ENCODE measurements at places on chromosomes 16 and 17.

DNA sequence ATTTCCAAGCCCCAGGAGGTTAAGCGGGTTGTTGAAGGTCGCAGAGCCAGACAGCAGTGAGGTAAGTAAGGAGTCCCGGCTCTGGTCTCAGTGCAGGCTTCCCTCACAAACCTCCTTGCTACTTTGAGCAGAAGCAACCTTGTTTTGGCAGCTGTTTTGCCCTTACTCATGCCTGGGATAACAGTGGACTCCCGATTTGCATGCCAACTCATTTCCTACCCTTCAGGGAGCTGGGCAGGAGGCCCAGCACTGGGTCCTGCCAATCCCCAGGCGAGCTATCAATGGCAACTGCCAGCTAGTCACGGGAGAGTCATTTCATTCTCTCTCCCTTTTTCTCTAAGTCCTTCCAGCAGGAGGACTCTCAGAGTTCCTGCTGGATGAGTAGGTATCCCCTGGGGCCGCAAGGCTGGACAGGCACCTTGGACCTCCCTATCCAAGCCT, 72.0 kb upstream of the KSR1 start:
- peak; percentile 46 for DNase-seq

DNA sequence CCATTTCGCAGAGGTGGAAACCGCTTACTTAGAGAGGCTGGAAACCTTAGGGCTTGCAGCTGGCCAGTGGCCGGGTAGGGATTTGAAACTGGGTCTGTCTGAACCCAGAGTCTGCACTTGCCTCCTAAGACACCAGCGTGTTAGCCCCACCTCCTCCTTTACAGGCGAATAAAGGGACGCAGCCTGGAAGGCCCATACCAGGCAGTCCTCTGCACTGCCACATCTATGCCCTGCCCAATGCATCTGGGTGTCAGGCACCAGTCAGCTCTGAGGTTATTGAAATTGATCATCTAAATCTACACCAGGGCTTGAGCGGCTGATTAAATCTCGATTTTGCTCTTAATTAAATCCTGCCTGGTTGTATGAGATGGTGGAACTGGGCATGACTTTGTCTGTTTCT, 19.9 kb upstream of the NAGS start:
- no peak for DNase-seq

DNA sequence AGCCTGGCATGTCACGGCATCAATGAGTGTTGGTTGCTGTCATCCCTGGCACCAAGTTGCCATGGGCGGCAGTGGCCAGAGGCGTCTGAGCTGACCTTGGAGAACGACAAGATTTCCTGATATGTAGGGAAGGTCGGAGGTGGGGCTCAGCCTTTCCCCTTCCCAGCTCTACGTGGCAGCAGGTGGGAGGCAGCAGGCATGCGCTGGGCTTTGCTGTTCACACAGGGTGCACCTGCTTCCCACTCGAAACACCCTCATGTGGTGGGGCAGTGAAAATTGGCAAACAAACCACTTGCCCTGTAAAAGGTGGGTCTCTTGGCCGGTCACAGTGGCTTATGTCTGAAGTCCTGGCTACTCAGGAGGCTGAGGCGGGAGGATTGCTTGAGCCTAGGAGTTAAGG, 12.3 kb upstream of the TFAP4 start:
- no peak for DNase-seq

DNA sequence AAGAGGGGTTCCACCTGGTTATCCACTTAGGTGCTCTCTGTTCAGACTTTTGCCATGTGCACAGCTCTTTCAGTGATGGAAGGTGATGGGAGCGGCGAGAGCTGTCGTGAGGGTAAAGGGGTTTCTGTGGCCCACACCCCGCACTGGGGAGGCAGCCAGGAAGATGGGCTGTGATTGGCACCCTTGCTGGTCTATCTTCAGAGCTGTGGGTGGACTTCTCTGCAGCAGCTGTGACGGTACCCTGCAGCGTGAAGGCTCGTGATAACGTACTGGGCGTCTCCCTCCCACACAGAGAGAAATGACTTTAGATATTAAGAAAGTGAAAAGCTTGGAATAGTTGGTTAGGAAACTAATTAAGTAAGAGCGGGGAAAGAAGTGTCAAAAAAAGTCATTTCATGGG, 45.8 kb downstream of the MPRIP start:
- DNase-seq, result no peak

DNA sequence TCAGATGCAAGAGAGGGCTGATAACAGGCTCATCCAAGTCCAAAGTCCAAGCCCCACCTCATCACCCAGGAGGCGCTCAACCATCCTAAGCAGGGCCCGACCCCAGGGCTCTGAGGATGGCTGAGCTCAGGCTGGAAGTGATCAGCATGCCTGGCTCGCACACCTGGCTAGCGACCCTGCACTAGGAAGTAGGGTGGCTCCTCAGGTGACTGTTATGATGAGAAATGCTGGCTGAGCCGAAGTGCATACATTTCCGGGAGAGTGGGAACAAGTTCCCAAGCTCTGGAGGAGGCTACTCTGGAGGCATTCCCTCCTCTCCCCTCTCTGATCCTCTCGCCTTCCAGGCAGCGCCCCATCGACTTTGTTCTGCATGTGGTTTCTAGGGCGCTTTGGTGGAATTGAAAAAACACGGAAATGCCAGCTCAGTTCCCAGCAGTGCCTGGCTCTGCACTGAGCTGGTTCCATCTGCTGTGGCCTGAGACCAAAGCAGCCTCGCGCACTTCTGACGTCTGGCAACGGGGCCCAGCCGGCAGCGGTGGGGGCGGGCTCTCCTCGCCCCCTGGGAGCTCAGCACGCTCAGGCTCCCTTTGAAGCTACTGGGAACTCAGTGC, 130.3 kb downstream of the IRF8 start:
- DNase-seq, result no peak

DNA sequence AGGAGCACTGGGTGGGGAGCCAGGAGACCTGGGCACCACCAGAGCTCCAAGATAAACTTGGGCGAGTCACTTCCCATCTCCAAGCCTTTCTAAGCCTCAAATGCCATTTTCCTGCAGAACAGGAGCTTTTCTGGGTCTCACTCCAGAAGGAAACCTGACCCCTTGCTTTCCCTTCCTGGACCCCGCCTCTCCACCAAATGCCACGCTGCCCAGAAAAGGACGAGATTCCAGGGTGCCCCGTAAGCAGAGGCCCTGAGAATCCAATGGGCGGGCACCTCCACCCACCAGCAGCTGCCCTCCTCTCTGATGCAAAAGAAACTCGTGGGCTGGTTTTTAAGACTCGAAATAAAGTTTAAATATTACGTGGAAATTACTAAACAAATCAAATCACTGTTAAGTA, 31.3 kb downstream of the ZNF423 start:
- no peak for DNase-seq

GRCh38 chr17:27804113-27804512, 3.8 kb upstream of the NOS2 start:
- no peak for DNase-seq

DNA sequence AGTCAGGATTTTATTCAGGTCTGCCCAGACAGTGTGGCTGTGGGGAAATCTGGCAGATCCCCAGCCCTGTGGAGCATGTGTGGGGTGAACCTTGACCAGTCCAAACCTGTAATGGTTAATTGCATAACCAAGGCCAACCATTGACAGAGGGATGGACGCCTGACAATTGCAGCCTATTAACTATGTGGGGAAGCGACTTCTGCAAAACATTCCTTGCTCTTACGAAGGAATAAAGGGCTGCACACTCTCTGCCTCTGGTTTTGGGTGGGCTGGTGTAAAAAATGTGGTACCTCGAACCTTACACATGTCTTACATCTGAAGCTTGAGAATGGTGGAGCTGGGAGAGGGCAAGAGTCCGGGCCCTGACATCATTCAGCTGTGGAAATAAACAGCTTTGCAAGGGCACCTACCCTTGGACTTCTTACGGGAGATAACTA, 35.8 kb downstream of the MAF start:
- DNase-seq, result no peak

GRCh38 chr17:58192612-58193011, at the start of gene EPX:
TSS of gene EPX (plus strand) at chr17:58192726. CDS start at chr17:58192847, 121 bp downstream.
- no peak for DNase-seq

DNA sequence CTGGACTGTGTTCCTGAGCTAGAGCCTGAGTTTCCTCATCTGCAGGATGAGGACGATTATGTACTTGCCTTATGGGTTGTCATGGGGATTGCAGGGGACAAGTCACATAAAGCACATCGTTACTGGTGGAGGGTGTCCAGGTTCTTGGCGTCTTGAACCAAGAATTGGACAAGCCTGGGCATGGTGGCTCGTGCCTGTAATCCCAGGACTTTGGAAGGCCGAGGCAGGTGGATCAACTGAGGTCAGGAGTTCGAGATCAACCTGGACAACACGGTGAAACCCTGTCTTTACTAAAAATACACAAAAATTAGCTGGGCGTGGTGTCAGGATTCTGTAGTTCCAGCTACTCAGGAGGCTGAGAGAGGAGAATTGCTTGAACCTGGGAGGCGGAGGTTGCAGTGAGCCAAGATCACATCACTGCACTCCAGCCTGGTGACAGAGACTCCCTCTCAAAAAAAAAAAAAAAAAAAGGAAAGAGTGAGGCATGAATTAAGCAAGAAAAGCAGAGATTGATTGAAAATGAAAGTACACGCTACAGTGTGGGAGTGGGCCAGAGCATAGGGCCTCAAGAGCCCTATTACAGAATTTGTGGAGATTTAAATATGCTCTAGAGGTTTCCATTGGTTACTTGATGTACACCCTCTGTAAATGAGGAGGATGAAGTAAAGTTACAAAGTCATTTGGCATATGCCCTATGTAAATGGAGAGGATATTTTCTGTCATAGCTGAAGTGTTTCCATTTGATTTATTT, 30.7 kb downstream of the ADGRG5 start:
- DNase-seq, result no peak

DNA sequence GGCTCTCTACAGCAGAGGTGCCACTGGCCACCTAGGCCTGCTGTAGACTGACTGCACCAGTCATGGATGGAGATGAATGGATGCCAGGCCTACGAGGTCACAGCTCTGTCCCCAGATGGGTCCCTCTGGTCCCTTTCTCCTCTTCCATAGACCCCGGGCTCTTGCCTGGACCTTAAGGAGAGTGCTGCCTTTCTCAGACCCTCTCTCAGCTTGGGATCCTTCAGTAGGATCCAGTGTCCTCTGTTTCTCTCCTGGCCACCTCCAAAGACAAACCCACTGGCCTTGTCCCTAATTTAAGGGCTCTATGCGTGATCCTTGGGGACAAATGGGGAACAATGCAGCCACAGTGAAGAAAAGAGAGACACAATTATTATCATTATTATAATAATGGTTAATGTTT, 189.3 kb upstream of the C16orf82 start:
- DNase-seq, result no peak

- no peak for DNase-seq
Observed at GRCh38 chr17:29686993-29687590, 64.4 kb upstream of the CORO6 start.

GRCh38 chr16:24497440-24497839, 41.9 kb upstream of the RBBP6 start:
- no peak for DNase-seq

DNA sequence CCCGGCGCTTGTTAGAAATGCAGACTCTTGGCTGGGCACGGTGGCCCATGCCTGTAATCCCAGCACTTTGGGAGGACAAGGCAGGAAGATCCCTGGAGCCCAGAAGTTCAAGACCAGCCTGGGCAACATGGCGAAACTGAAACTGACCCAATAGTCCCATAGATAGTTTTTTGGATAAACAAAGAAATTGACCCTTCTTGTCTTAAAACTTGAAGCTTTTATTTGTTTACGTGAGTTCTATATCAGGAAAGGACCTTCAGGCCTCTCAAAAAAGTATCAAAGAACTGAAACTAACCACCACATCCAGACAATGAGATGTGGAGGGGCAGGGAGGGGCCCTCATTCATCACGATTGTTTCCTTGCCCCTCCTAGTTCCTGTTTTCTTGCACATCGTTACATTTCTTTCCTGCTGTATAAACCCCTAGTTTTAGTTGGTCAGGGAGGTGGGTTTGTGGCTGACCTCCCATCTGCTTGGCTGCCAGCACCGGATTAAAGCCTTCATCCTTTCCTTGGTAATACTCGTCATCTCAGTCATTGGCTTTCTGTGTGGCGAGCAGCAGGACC, 29.9 kb upstream of the PRM1 start:
- DNase-seq, result no peak

DNA sequence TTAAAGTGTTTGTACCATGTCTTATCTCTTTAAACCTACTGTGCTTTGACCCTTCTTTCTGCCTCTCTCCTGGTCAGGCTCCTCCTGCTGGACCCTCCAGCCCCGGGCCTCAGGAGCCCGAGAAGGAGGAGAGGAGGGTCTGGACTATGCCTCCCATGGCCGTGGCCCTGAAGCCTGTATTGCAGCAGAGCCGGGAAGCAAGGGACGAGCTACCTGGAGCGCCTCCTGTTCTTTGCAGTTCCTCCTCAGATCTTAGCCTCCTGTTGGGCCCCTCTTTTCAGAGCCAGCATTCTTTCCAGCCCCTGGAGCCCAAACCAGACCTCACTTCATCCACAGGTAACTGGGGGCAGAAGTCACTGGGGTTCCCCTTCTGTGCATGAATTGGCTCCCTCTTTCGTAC, 13.6 kb downstream of the CNTROB start:
- no peak for DNase-seq

- DNase-seq, result no peak
Observed at GRCh38 chr16:19165101-19165500, 2.9 kb upstream of the SYT17 start.

DNA sequence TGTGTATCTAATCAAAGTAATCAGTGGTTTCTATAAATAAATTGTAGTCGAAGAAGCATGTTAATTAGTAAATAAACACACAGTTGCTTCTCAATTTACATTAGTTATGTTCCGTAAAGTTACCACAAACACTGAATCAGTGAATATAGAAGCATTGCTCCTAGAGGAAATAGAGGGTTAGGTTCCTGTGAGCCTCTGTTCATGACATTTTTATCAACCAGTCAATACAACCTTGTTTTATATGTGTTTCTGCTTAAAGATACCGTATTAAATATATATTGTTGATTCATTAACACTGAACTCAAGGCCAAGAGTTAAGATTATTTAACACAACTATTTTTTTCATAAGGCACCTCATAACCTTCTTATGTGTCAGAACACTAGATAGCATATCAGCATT, 134.3 kb downstream of the PPM1E start:
- no peak for DNase-seq
